ENCODE measurements at places on chromosomes 11 and 22.

DNA sequence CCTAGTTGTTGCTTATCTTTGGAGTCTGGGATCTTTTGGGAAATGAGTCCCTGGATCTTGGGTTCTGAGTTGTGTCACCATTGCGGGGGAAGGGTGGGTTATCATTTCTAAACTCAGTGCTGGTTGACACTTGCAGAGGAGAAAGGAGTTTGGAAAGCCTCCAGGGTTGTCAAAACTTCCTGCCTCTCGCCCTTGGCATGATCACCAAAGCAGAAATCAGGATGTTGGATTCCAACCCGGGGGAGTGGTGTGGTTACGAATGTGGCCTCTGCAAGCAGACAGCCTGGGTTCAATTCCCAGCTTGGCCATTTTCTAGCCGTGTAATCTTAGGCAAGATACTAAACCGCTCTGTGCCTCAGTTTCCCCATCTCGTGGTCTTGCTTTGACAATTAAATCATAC is 24.3 kb downstream of the CD6 start:
- no peak for DNase-seq

DNA sequence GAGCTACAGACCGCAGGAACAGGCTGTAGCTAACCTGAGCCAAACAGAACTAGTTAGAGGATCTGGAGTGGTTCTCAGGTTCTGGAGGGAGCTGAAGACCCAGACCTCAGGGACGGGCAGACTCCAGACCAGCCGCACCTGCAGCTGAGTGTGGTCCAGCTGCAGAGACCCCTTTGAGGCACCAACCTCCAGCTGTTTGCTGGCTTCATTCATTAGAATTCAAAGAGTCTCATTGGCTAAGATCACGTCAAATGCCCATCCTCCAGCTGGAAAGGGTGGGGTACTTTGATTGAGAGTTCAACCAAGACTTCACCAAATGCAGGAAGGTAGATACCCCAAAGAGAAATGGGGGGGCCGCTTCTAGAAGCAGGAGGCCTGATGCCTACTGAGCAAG is 13.4 kb upstream of the IL2RB start:
- no peak for DNase-seq

GRCh38 chr11:119315131-119316015 is 1.6 kb downstream of the MCAM start:
- no peak for DNase-seq

DNA sequence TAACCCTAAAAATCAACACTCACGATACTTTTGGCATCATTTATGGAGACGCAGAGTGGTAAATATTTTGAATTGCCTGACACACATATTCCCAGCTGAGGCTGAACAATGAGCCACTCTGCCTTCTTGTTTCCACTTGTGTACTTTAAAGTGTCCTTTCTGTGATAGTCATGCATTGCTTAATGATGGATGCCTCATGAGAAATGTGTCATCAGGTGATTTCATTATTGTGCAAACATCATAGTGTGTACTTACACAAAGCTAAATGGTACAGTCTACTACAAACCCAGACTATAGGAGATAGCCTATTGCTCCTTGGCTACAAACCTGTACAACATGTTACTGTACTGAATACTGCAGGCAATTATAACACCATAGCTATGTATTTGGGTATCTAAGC is 44.2 kb downstream of the MRE11 start:
- DNase-seq, result peak; percentile 66

DNA sequence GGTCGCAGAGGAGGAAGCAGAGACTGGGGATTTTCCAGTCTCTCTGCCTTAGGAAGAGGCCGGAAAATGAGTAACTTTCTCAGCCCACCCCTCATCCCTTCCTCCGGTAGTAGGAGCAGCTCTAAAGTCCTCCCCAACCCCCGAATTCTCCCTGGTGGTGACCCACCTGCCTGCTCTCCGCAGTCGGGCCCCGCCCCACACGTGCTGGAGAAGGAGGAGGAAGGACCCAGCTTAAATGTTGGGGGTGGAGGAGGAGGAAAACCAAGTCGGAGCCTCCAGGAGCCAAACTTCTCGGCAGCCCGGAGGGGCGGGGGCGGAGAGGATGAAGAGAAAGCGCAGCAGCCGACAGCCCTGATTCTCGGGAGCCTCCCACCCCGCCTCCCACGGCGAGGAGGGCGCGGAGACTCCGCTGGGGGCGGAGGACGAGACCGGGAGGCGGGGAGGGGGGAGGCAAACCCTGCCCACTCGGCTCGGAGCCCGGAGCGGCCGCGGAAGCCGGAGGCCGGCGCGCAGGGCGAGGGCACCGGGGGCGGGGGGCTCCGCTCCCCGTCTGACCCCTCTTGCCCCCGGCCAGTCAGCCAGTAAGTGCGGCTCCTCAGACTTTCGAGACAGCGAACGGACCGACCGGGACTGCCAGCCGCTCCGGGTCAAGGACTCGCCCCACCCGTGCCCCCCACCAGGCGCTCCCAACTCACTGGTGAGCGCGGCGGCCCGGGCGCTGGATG is at the start of gene TPBGL:
TPBGL (plus strand) TSS at position 464 of the 725 bp plus-strand sequence. CDS start 276 bp downstream, outside the sequence.
- DNase-seq, result no peak

- DNase-seq, result no peak
Observed at GRCh38 chr11:115964091-115964490, 459.9 kb upstream of the CADM1 start.

- no peak for DNase-seq
Observed at GRCh38 chr11:77058900-77059299, 7.9 kb upstream of the CAPN5 start.

GRCh38 chr11:64916040-64916774 is 802 bp downstream of the ATG2A start:
- DNase-seq, result no peak

DNA sequence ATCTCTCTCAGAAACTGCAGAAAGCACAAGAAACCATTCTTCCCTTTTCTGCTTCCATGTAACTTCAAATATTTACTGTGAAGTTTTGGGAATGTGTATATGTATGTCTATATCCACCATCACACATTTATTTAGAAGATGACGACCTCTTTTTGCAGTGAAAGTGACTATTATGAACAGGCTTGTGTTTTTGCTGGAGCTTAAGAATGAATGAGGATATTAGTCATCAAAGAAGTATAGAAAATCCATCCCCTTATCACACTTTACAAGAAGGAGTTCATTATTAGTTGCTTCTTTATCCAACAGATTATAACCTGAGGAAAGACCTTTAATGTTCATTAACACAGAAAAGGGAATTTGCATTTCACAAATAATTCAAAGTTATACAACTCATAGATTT is 21.1 kb upstream of the SLC5A12 start:
- no peak for DNase-seq

DNA sequence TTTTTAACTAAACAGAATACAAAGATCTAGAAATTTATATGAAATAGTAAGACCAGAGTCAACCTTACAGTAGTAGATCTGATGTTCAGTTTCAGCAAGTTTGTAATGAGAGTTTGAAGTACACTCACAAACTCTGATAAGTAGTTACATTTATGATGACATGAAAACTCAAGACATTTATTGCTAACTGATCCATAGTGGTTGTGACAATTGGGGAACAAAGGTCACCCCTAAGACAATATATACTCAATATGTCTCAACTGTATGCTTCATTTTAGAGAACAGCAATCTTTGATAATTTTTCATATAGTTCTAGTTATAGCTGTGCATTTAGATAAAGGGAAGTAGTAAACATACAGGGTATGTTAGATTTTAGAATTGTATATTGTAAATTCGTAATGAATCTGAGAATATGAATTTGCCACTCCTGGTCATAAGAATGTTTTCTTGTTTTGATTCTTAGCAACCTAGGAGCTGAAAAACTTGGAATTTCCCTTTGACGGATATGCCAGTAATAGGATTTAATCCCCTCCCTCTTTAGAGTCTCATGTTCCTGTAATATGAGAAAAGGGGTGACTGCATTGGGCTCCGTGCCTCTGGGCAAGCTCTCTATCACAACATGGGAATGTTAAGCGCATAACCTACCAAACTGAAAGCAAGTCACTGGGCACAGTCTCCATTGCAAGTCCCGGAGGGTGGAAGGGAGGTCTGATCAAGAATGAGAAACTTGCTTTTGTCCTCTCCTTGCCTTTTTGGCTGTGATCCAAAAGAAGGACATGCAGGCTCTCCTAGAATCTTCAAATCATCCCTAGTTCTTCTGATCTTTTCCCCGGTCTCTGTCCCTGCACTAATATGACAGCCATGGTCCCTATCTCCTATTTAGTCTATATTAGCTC is 11.4 kb downstream of the OR10D3 start:
- peak; percentile 41 for DNase-seq

DNA sequence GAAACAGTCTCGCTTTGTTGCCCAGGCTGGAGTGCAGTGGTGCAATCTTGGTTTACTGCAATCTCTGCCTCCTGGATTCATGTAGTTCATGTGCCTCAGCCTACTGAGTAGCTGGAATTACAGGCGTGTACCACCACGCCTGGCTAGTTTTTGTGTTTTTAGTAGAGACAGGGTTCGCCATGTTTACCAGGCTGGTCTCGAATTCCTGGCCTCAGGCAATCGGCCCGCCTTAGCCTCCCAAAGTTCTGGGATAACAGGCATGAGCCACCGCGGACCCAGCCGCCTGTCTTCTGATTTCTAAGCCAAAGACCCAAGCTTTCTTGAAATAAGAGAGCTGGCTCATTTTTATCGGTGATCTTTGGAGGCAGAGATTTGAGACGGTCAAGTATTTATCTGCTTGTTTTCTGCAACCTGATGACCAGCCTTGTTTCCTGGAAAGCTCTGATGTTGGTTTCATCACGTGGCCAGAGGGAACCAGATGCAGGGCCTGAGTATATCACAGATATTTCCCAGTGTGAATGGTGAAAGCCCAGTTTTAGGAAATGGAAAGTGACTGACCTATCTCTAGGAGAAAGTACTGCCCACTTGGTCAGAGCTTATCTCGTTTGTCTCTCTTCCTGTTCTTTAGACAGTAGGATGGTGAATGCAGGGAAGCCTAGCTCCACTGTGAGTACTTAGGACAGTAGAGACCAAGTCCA is 5.7 kb upstream of the SIDT2 start:
- no peak for DNase-seq

GRCh38 chr11:110859998-110860397 is 147.8 kb upstream of the ARHGAP20 start:
- DNase-seq, result no peak

DNA sequence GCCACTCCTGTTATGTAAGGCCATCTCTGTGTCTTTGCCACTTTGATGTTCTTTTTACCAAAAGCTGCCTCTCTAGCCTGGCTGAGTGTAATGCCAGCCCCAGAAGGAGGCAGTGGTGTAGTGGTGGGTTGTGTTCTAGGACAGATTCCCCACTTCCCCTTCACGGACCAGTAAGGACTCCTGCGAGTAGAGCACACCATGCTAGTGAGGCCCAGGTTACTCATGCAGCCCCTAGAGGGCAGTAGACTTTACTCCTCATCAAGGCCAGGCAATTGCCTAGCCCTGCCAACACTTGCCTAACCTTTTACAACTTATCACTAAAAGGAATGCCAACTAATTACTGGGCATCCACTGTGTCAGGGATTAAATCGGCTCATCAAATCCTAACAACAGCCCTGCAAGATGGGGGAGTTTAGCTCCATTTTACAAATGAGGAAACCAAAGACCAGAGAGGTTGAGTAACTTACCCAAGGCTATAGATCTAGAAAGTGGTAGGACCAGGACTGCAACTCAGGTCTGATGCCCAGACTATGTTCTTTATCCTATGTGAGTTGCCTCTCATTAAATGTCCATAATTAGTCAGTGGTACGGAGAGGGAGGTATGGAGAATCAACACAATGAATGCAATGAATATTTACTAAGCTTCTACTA is 75.3 kb downstream of the APIP start:
- peak; percentile 1 for DNase-seq

DNA sequence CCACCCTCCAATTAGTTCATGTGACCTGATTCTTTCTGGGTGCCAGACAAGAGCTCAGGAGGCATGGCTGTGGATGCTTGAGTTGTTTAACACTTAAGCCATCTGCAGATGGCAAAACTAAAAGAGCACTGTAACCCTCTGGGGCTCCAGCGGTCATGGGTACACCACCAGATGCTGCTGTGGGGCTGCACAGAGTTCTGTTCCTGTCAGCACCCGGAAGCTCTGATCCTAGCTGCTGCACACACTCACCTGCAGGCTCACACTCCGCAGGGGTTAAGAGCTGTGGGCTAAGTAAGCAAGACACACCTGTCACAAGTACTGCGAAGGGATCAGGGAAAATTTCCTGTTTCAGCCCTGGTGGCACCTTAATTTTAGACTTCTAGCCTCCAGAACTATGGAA is 307.8 kb downstream of the C11orf87 start:
- no peak for DNase-seq

GRCh38 chr22:37525073-37525745 is 6.0 kb upstream of the CARD10 start:
- DNase-seq, result peak; percentile 76

GRCh38 chr22:32828150-32828549 is 26.6 kb downstream of the TIMP3 start:
- DNase-seq, result no peak

GRCh38 chr22:38614332-38615063 is 41.7 kb downstream of the FAM227A start:
- DNase-seq, result no peak

GRCh38 chr11:108221371-108221770 is 1.1 kb downstream of the NPAT start:
- DNase-seq, result no peak

- no peak for DNase-seq
Observed at GRCh38 chr11:86150847-86151173, 81.9 kb upstream of the PICALM start.

DNA sequence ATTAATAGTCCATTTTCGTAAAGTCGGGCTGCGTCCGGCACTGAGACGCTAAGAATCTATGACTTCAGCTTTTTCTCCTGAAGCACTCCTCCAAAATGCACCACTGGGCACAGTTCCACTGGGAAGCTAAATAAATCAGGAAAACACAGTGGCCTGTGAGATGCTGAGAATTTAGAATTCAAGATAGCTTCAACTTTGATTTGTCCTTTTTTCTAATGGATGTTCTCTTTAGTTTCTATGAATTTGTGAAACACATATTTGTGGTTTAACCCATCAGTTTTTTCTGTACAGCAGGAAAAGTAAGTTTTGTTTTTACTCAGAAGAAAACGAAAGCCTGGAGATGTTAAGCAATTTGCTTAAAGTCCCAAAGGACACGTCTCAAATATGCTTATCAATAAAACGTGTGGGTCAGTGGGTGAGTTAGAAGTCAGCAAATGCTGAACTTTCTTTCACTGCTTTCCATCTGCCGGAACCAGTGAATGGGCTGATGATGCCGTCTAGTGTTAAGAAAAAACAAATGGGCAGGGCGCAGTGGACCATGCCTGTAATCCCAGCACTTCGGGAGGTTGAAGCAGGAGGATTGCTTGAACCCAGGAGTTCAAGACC is 40.7 kb upstream of the CLMP start:
- DNase-seq, result peak; percentile 74

DNA sequence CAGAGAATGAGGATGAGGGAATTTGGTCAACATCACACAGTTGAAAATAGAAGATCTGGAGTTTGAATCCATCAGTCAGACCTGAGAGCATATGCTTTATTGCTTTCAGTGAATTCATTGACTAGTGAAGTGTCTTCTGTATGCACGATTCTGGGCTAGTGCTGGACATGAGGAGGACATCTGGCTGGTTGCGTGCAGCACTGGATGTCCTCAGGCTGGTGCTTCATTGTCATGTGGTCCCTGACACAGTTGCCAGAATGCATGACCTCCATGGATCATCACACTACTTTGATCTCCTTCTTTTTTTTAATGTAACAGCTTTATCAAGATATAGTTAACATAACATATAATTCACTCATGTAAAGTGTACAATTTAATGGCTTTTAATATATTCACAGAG is 44.5 kb upstream of the MMP7 start:
- DNase-seq, result no peak

GRCh38 chr11:15144347-15144746 is 29.6 kb downstream of the INSC start:
- DNase-seq, result no peak

All from stromal cell of bone marrow (primary cell).